ENCODE measurements at places on chromosomes 3 and 15. TPM values are rescaled to one million over a fixed set of nuclear protein-coding genes. Genes with fewer than 3 reads are reported as not detected.

C2CD4A gene
- polyA plus RNA-seq = not detected

MSL2 gene
- polyA plus RNA-seq = 8.8 TPM

HESX1 gene
- polyA plus RNA-seq = 7.1 TPM

ZNF662 gene
- 0.03 TPM for polyA plus RNA-seq

PLS1 gene
- polyA plus RNA-seq = 18.7 TPM

DUOXA2 gene
- 0.05 TPM for polyA plus RNA-seq

EXOSC7 gene
- polyA plus RNA-seq = 75.1 TPM

SLC6A11 gene
- polyA plus RNA-seq = 1.5 TPM

ACSBG1 gene
- 5.4 TPM for polyA plus RNA-seq

PLA2G4E gene
- polyA plus RNA-seq = 0.03 TPM

MME gene
- polyA plus RNA-seq = 5.0 TPM

HDC gene
- polyA plus RNA-seq = 0.20 TPM
